Activated CD8-positive, alpha-beta memory T cell treated with anti-CD3 and anti-CD28 coated beads for 4 hours (primary cell): ENCODE measurements at places on chromosomes 11 and 22.
A peak's percentile ranks its signal among the peaks of the same experiment; 100 is the strongest.

- DNase-seq = no peak
These were observed 6.0 kb downstream of the OR2AT4 start for GRCh38 chr11:75090671-75091177.

DNA sequence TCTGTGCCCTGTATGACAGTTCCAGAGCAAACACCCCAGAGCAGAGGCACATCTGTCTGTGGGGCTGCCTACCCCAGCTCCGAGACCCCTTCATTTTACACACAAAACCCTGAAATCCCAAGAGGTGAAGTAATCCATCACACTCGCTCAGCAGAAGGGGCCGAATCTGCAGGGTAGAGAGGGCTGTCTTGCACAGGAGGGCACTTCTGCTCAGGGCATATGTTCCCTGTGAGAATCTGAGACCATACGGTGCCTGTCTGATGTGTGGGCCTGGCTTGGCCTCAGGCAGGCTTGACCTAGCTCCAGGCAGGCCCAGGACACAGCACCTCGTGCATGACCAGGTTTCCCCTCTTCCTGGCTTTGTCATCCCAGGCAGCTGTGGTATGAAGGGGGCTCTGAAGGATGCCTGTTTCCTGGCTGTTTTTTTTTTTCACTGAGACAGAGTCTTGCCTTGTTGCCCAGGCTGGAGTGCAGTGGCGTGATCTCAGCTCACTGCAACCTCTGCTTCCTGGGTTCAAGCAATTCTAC lies 37.2 kb downstream of the GRIK4 start:
- DNase-seq = no peak

DNA sequence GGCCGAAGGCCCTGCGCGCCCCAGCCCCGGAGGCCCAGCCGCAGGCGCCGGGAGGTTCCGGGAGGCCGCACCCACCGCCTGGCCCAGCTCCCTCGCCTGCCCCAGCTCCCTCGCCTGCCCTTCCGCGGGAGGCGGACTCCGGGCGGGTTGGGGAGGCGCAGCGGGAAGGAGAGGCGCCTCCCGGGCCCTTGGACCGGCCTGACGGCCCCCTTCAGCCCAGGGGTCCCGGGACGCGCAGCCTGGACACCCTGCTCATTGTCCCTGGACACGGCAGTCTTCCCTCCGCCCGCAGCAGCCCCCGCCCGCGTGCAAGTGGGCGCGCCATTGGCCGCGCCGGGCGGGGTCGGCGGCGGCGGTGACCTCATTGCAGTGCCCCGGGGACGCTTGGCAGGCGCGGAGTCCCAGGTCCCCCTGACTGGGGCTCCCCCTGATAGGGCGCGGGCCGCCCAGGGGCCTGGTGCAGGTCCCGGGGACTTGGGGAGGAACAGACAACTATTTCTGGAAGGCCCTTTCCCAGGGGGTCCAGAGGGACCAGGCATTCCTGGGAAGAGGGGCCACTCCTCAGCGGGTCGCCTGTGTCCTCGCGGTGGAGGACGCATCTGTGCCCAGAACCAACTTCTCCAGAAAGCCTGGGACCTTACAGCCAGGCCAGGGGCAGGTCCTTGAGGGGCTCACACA lies 501 bp downstream of the CD151 start:
- no peak for DNase-seq

GRCh38 chr11:15159085-15159484 lies 44.4 kb downstream of the INSC start:
- DNase-seq = no peak

DNA sequence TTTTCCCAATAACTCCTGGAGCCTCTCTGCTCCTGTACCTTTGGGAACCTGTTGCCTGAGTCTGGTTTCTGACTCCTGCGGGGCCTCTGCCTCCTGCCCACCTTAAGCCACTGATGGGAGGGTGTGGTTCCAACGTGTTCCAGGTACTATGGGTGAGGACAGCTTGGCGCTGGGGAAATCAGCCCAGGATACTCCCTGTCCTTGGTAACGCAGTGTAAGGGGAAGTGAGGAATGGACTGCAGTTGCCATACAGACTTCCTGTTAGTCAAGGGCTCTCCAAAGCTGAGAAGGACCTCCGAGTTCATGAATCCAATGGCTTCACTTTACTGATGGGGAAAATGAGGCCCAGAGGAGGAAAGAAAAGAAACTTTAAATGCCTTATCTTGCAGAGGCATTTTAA lies 1.2 kb upstream of the MARK2 start:
- no peak for DNase-seq

- DNase-seq = no peak
These were observed 133.6 kb upstream of the PLET1 start for GRCh38 chr11:112394304-112394703.

DNA sequence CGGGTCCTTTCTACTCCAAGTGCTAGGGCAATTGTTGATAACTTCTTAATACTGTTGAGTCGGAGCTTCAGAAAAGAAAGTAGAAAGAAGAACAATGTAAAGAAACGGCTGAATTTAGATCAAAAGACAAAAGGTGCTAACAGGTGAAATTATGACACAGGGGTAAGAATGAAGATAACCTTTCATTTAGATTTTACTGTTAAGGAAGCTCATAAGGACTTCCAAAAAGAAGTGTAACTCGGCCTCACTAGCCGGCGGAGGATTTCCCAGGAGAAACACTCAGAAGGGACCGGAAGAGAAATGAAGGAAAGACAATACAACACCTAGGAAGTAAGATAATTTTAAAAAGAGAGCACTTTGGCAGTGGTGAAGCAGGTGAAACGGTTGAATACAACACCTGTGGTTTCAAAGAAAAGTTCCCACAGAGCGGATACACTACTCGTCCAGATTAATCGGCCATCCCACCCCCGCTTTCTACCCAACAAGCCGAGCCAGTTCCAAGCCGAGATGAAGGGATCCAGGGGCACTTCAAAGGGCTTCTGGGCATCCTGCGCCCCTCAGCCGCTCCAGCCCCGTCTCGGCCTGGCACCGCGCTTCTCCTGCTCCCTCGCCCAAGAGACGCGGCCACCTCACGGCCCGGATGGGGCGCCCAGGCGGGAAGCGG lies 737 bp downstream of the PPP2R1B start:
- no peak for DNase-seq

GRCh38 chr11:69588270-69588669 lies 52.7 kb upstream of the CCND1 start:
- DNase-seq = no peak

GRCh38 chr11:10818594-10818993 lies 9.9 kb upstream of the EIF4G2 start:
- DNase-seq = no peak

- no peak for DNase-seq
These were observed 509.5 kb downstream of the KCNA4 start for GRCh38 chr11:29507376-29507775.

GRCh38 chr11:73308961-73309919 lies 1.2 kb downstream of the ARHGEF17 start:
- no peak for DNase-seq

GRCh38 chr22:30309951-30310741 lies 16.6 kb downstream of the TBC1D10A start:
- no peak for DNase-seq

DNA sequence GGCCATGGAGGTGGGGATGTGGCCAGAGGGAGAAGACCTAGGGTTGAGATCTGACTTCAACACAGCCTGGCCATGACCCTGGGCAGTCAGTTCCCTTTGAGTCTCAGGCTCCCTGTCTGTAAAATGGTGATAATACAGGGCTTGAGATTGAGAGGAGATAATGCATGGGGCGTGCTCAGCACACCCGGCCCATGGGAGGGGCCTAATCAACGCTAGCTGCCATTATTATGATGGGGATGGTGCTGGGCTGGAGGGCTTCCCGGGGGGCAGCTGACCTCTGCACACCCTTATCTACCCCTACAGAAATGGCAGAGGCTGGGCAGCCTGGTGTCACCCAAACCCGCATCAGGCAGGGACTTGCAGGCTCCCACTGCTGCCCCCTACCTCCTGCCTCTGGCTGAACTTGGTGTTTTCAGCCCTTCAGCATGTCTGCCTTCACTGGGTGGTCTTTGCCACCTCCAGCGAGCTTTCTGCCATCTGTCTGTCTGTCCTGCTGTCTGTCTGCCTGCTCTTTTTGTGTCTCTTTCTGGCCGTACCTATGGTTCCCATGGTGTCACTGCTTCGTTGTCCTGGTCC lies 84.5 kb downstream of the CACNA1I start:
- no peak for DNase-seq

DNA sequence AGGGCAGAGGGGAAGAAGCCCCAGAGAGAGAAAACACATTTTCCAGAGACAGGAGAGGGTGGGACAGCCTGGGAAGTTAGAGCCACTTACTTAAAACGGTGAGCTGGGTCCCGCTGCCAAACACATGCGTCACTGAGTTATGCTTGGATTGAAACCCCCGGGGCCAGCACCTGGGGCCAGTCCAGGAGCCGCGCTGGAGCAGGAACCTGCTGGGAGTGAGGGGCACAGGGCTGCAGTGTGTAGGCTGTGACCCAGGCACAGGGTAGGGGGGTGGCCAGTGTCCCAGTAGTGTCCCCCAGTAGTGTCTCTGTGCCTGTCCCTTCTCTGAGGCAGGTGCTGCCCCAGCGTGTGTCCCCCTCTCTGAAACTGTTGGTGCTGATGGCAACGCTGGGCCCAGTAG lies 5.2 kb downstream of the IGLL1 start:
- DNase-seq = no peak

DNA sequence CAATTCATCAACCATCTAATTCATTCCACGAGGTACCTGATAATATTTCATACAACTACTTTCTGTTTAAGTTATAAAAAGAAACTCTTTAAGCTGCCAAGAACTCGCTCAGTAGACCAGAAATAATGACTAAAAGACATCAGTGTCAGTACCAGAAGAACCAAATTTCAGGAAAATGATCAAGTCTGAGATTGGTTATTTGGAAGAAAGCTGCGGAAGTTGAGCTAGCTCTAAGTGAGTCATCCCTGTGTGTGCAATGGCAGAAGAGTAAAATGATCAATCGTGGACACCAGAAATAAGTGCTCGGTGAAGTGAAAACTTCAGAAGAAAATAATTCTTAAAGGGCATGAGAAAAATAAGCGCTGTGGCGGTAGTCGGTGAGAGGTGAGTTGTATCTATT lies 933.2 kb upstream of the CHORDC1 start:
- DNase-seq = no peak

GRCh38 chr11:105862736-105863367 lies 159.2 kb downstream of the MSANTD4 start:
- no peak for DNase-seq

- no peak for DNase-seq
These were observed at the start of gene MAPK12 for GRCh38 chr22:50261615-50262459. Gene MAPK12, minus strand, starts transcription at chr22:50261683. Its CDS starts 174 bp downstream, at chr22:50261509.

GRCh38 chr11:93285430-93285829 lies 45.1 kb upstream of the DEUP1 start:
- no peak for DNase-seq

GRCh38 chr11:11442791-11443190 lies 89.7 kb upstream of the CSNK2A3 start:
- no peak for DNase-seq

DNA sequence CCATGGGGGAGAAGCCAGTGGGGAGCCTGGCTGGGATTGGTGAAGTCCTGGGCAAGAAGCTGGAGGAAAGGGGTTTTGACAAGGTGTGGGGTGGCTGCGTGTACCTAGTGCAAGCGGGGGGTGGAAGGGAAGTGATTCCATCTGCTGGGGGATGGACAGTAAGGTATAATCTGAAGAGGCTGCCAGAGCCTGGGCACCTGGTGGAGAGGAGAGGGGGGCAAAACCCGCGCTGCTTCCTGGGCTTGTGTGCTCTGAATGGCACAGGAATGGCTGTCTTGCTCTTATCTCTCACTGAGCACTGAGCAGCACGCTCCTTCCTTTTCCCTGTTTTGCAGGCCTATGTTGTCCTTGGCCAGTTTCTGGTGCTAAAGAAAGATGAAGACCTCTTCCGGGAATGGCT lies 988 bp downstream of the BANF1 start:
- no peak for DNase-seq

- DNase-seq = no peak
These were observed 35.3 kb downstream of the MCM5 start for GRCh38 chr22:35435201-35435740.

DNA sequence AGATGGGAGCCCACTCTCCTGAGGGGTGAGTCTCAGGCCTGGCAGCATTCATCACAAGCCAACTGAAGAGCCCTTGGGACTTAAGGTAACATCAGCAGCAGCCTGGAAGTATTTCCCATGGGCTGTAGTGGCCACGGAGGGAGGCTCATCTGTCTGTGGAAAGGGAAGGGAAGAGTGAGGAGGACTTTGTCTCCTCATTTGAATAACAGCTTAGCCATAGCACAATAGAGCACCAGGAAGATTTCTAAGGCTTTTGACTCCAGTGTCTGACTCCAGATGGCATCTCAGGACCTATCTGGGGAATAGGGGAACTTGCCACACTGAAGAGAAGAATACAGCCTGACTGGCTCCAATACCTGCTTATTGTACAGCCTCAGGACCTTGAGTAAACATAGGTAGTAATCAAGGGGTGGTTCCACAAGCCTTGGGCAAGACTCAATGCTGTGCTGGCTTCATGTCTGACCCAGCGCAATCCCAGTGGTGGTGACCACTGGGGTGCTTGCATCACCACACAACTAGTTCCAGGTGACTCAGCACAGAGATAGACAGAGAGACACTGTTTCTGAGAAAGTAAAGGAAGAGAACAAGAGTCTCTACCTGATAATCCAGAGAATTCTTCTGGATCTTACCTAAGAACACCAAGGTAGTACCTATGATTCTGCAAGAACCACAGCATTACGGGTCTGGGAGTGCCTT lies 510.5 kb upstream of the CCDC179 start:
- DNase-seq = no peak

GRCh38 chr11:61293867-61294716 lies 1.0 kb downstream of the VWCE start:
- peak; percentile 45 for DNase-seq

- DNase-seq = no peak
These were observed 428 bp downstream of the CDKN1C start for GRCh38 chr11:2885017-2885677.

GRCh38 chr11:2701898-2702434 lies 2.2 kb upstream of the KCNQ1OT1 start:
- no peak for DNase-seq

GRCh38 chr22:44107340-44107739 lies 73.4 kb upstream of the PARVG start:
- DNase-seq = no peak

DNA sequence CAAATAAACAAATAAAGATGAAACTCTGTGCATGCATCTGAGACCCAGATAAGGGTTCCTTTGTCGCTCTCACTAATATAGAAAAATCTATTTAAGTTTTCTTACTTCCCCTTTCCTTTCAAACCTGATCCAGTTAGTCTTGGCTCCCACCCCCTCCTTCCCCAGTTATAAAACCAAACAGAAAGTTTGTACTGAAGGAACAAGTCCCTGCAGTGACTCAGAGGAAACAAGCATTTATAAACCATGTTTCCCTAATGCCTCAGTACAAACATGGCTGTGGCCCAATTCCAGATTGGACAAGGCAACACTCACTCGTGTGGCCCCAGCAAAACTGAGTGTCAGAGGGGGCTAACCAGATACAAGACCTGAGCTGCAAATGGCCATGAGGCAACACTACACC lies 65.5 kb upstream of the ARHGAP20 start:
- no peak for DNase-seq

- no peak for DNase-seq
These were observed 390.9 kb downstream of the DLG2 start for GRCh38 chr11:85236211-85236610.

GRCh38 chr22:33213383-33214075 lies 155.3 kb upstream of the SYN3 start:
- no peak for DNase-seq
